ENCODE measurements at places on chromosomes 4 and X.
A peak's percentile ranks its signal among the peaks of the same experiment; 100 is the strongest.

DNA sequence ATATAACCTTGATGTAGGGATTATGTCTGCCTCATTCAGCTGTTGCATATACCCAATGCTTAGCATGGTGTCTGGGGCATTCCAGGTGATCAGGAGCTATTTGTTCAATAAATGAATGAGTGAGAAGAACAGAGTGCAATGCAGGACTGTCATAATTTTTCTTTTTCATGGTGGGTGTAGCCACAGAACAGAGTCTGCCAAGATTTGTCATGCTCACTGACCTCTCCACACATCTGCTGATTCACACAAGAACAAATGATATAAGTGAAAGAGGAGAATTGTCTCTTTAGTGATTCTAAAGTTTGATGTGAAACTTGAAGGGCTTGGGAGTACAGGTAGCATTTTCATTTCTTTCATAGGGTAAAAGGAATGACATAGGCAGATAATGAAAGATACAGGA is 64.4 kb upstream of the TEX13D start:
- no peak for DNase-seq

GRCh38 chr4:38656111-38656510 is 7.9 kb upstream of the KLF3 start:
- DNase-seq = no peak

DNA sequence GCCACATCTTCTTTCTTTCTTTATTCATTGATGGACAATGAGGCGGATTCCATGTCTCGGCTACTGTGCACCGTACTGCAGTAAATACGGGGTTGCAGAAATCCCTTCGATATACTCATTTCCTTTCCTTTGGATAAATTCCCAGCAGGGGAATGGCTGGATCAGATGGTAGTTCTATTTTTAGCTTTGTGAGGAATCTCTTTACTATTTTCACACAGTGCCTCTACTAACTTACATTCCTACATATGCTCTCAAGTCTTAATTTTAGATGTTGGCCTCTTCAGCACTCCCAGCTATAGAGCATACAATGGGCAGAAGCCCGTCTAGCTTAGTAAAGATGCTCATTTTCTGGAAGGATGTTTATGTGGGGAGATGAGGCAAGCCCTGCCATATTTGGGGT is 317.4 kb downstream of the ASMT start:
- no peak for DNase-seq

DNA sequence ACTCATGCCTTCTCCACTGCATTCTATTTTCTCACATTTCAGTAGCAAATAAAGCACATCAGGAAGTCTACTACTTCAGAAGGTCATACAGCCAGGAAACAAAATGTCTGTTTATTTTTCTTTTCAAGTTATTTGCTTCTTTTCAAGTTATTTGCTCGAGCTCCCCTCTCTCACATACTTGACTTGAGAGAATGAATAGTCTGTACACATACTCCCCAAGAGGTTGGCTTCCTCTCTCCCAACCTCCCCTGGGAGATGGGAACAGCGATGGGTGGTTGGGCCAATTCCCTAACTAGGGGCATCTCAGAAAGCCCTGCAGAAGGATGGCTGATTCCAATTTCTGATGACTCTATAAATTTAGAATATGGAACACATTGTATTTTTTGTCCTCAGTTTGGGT is 64.7 kb upstream of the PTPN13 start:
- no peak for DNase-seq

- no peak for DNase-seq
These were observed 103.7 kb downstream of the SCD5 start for GRCh38 chr4:82694892-82695291.

GRCh38 chr4:173747537-173748257 is 217.7 kb upstream of the HAND2 start:
- DNase-seq = no peak

DNA sequence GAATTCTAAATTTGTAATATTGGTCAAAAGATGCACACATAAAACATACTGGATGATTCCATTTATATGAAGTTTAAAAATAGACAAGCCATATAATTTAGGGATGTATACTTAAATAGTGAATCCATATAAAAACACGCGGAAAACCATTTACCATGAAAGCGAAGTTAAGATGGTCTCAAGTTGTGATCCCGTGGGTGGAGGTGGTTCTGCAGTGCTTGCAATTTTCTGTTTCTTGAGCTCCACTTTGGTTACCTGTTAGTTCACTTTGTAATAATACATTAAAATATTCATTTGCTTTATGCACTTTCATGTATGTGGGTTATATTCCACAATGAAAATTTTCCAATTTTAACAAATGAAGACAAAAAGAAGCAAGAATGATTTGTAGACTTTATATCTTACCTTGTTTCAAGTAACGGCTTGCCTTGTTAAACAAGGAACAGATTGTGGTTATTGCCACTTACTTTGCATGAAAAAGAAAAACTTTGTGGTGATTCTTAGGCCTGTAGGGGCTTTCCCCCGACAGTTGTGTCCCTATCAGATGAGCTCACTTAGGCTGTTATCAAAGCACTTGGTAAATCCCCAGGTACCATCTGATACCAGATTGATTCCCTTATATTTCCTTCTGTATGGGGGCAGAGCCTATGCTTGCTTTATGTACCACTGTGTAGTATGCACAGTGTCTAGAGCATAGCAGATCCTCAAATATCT is 12.2 kb downstream of the UCP1 start:
- no peak for DNase-seq

- no peak for DNase-seq
These were observed 58.4 kb downstream of the AMELX start for GRCh38 chrX:11351375-11352295.

GRCh38 chr4:147960971-147961370 is 229.1 kb downstream of the ARHGAP10 start:
- DNase-seq = no peak

GRCh38 chr4:36196145-36196913 is 48.0 kb downstream of the ARAP2 start:
- no peak for DNase-seq

DNA sequence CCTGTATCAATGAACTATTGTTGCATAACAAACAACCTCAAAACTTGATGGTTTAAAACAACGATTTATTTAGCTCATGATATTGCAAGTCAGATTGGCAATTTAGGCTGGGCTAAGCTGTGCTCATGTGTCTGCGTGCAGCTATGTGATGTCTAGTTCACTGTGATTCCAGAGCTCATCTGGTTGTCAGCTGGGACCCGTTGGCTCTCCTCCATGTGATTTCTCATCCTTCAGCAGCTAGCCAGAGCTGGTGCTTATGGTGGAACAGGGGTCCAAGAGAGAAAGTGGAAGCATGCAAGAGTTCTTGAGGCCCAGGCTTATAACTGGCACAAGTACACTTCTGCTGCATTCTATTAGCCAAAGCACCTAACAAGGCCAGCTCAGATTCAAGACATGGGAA is 28.8 kb upstream of the TRPC3 start:
- DNase-seq = no peak

- DNase-seq = peak; percentile 97
These were observed 326.4 kb downstream of the DCHS2 start for GRCh38 chr4:154164931-154165839.

Measured in retinal pigment epithelial cell (primary cell).